ENCODE measurements at places on chromosomes 2 and 18. TPM values are rescaled to one million over a fixed set of nuclear protein-coding genes. Genes with fewer than 3 reads are reported as not detected.

ARHGEF33 gene
- 0.04 TPM for total RNA-seq

MARCHF4 gene
- not detected for total RNA-seq

NCOA1 gene
- 21.3 TPM for total RNA-seq

TLX2 gene
- total RNA-seq = not detected

COMMD1 gene
- 39.1 TPM for total RNA-seq

FAM228A gene
- not detected for total RNA-seq

CDC42EP3 gene
- 7.3 TPM for total RNA-seq

NT5DC4 gene
- not detected for total RNA-seq

SLC39A10 gene
- 6.2 TPM for total RNA-seq

DNA sequence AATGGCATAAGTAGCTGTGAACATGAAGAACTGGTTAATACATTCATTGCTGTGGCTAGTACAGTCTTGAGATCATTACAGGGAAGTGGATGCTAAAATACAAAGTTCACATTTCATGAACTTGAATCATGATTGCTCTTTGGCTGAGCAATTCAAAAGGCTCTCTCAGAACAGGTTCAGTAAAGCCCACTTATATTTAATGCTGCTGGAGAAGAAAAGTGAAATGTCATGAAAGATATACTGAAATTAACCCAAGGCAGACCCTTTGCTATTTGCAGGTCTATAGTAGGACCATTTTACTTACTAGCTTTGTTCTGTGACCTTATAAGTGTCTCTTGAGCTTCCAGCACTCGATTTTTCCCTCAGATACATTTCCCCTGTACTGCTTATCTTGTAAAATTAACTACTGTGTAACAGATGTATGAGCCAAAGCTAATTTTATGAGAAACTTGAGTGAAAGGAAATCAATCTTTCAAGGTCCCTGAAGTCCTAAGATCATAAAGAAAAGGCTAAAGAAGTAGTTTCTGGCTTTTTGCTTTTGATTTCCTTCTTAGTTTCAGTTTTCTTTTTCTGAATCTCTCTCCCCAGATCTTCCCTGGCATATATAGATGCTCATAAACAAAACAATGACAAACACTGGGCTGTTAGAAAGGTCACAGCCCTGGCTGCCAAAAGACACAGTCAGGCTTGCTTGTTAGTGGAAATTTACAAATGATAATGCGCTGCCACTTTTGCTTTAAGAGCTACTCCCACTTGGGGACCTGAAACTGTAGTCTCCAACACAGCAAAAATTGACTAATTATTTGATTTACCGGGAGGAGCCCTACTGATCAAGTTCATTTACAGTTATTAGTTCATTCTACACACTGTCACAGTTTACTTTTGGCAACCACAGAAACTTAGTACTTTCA lies 132.7 kb upstream of the XPO1 start:
- H3K4me3 ChIP-seq = peak overlapping the region; percentile 29
- no peaks in the 10 kb centered on the region for H3K27me3 ChIP-seq
- peaks cover 17% of the 10 kb centered on the region for H3K4me1 ChIP-seq
- DNase-seq = no peak
- H3K27ac ChIP-seq = peak overlapping the region; percentile 91
- no peaks in the 10 kb centered on the region for H3K36me3 ChIP-seq

DNA sequence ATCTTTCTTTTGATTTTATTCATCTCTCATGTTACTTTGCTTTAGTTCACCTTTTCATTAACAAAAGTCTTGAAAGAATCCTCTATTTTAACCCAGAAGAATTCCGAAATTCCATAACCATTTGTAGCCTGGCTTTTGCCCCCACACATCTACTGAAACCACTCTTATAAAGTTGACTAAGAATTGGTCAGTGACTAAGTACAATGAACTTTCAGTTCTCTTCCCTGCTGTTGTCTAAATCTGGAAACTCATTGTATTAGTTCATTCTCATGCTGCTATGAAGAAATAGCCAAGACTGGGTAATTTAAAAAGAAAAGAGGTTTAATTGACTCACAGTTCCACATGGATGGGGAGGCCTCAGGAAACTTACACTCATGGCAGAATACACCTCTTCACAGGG lies 49.9 kb upstream of the PNPT1 start:
- H3K4me3 ChIP-seq = no peak overlapping the region
- H3K36me3 ChIP-seq = no peaks in the 10 kb centered on the region
- no peak overlapping the region for H3K27ac ChIP-seq
- no peak for DNase-seq
- no peaks in the 10 kb centered on the region for H3K27me3 ChIP-seq

GRCh38 chr18:572091-572830 lies 7.9 kb upstream of the CETN1 start:
- H3K36me3 ChIP-seq = no peaks in the 10 kb centered on the region
- no peak overlapping the region for H3K27ac ChIP-seq
- no peak overlapping the region for H3K4me3 ChIP-seq
- no peak for DNase-seq

DNA sequence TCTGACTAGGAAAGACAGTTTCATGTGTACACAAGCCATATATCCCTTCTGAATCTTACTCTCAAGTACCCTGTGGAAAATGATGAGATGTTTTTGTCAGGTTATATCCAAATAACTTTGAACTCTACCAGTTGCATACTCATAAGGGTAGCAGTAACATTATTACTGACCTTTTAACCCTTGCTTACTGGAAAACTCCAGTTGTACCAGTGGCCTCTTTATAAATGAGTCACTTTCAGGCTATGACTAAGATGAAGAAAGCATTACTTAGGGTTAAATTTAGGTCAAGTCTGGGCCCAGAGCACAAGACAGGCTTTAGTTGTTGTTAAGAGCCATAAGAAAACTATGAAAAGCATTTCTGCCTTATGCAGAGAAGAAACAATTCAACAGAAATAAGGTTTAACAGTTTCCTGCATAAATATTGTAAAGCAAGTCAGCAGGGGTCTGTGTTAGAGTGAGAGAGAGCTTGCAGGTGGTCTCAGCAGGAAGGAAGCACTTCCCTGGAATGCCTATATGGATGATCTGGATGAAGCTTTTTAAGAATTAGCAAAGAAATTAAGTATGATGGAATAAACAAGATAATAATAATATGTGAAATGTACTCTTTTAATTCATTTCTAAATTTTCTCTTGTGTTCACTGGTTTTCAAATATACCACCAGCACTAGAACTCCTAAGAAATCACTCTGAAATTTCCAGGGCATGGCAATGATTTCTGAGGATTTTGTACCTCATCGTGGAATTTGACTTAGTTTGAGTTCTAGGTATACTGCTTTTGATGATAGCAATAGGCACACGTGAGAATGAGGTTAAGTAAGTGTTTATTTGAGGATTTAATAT lies 126.6 kb downstream of the UBE2E3 start:
- no peak for DNase-seq
- H3K36me3 ChIP-seq = no peaks in the 10 kb centered on the region
- H3K27ac ChIP-seq = no peak overlapping the region
- no peak overlapping the region for H3K4me3 ChIP-seq

- no peaks in the 10 kb centered on the region for H3K27me3 ChIP-seq
- H3K36me3 ChIP-seq = no peaks in the 10 kb centered on the region
- no peaks in the 10 kb centered on the region for H3K4me1 ChIP-seq
- DNase-seq = no peak
- no peak overlapping the region for H3K27ac ChIP-seq
Observed at GRCh38 chr2:72985891-72986683, 68.8 kb downstream of the EMX1 start.

DNA sequence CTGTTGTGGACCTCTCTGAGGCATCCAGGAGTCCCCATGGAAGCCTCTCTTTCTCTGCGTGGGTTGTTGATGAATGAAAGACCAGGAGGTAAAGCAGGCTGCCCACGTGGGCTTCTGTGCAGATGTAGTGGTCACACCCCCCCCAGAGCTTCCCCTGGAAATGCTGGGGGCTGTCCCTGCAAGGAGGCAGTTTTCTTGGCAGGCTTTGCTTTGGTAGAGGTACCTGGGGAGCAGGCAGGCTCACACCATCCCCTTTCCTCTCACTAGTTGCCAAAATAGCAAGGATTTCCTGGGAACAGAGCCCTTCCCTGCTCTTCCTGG lies 97.6 kb upstream of the MAP3K20 start:
- no peaks in the 10 kb centered on the region for H3K36me3 ChIP-seq
- DNase-seq = no peak
- H3K27me3 ChIP-seq = no peaks in the 10 kb centered on the region
- H3K4me1 ChIP-seq = no peaks in the 10 kb centered on the region
- H3K27ac ChIP-seq = no peak overlapping the region

GRCh38 chr2:162065767-162066166 lies 8.2 kb downstream of the DPP4 start:
- no peak overlapping the region for H3K27ac ChIP-seq
- DNase-seq = no peak
- no peaks in the 10 kb centered on the region for H3K27me3 ChIP-seq

DNA sequence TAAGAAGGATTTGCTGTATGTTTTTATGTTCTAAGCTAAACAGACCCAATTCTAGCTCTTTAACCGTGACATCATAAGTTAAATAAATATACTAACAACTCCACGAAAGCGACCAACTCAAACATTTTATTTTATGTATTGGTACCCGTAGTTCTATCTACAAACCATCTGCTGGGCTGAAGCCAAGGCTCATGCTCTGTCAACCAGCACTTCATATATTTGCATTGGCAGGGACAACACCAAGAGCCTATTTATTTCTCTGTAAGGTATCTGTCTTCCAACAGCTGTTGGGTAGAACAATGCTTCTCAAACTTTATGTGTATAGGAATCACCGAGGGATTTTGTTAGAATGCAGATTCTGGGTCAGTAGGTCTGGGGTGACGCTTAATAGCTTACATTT lies 64.5 kb downstream of the PID1 start:
- no peak overlapping the region for H3K4me3 ChIP-seq
- DNase-seq = no peak
- H3K27me3 ChIP-seq = no peaks in the 10 kb centered on the region

- no peaks in the 10 kb centered on the region for H3K36me3 ChIP-seq
- DNase-seq = no peak
- no peak overlapping the region for H3K4me3 ChIP-seq
- no peak overlapping the region for H3K27ac ChIP-seq
Observed at GRCh38 chr2:174052584-174052976, 87.4 kb upstream of the SP3 start.

- H3K27me3 ChIP-seq = no peaks in the 10 kb centered on the region
- no peak for DNase-seq
- H3K36me3 ChIP-seq = no peaks in the 10 kb centered on the region
- H3K27ac ChIP-seq = no peak overlapping the region
- peaks cover 22% of the 10 kb centered on the region for H3K4me1 ChIP-seq
Observed at GRCh38 chr18:48966523-48966922, 15.8 kb upstream of the SMAD7 start.

- H3K27ac ChIP-seq = no peak overlapping the region
- H3K4me3 ChIP-seq = no peak overlapping the region
- H3K27me3 ChIP-seq = no peaks in the 10 kb centered on the region
- H3K4me1 ChIP-seq = peaks cover 47% of the 10 kb centered on the region
Observed at GRCh38 chr2:47299555-47299954, 103.4 kb upstream of the MSH2 start.

GRCh38 chr2:178208336-178208735 lies 14.0 kb downstream of the OSBPL6 start:
- no peak for DNase-seq
- no peaks in the 10 kb centered on the region for H3K4me1 ChIP-seq
- no peak overlapping the region for H3K4me3 ChIP-seq
- no peak overlapping the region for H3K27ac ChIP-seq

DNA sequence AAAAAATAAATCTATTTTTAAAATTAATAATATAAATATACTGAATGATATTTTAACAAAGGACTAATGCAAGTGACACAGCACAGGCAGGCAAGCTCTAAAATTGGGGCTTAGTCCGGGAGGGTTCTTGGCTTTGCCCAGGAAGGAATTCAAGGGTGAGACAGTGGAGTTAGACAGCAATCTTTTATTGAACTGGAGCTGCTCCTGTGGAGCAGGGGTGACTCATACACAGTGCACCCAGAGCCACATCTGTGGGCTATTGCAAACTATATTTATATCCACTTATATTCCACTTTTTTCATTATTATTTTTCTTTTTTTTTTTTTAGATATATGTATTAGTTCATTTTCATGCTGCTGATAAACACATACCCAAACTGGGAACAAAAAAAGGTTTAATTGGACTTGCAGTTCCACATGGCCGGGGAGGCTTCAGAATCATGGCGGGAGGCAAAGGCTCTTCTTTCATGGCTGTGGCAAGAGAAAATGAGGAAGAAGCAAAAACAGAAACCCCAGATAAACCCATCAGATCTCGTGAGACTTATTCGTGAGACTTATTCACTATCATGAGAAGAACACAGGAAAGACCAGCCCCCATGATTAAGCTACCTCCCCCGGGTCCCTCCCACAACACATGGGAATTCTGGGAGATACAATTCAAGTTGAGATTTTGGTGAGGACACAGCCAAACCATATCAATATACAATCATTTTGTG lies 437.1 kb downstream of the BCL11A start:
- H3K36me3 ChIP-seq = no peaks in the 10 kb centered on the region
- no peak overlapping the region for H3K4me3 ChIP-seq
- H3K27me3 ChIP-seq = no peaks in the 10 kb centered on the region

GRCh38 chr2:234245945-234246344 lies 195.4 kb downstream of the SPP2 start:
- peaks cover 16% of the 10 kb centered on the region for H3K4me1 ChIP-seq
- no peaks in the 10 kb centered on the region for H3K36me3 ChIP-seq
- H3K27ac ChIP-seq = no peak overlapping the region

- H3K4me3 ChIP-seq = no peak overlapping the region
- no peak overlapping the region for H3K27ac ChIP-seq
- no peaks in the 10 kb centered on the region for H3K4me1 ChIP-seq
- H3K27me3 ChIP-seq = no peaks in the 10 kb centered on the region
- H3K36me3 ChIP-seq = no peaks in the 10 kb centered on the region
- DNase-seq = no peak
Observed at GRCh38 chr2:101089942-101090799, 61.0 kb downstream of the TBC1D8 start.

GRCh38 chr2:104109356-104109755 lies 744.6 kb upstream of the POU3F3 start:
- no peaks in the 10 kb centered on the region for H3K4me1 ChIP-seq
- no peak overlapping the region for H3K27ac ChIP-seq
- no peak overlapping the region for H3K4me3 ChIP-seq
- DNase-seq = no peak
- no peaks in the 10 kb centered on the region for H3K36me3 ChIP-seq

DNA sequence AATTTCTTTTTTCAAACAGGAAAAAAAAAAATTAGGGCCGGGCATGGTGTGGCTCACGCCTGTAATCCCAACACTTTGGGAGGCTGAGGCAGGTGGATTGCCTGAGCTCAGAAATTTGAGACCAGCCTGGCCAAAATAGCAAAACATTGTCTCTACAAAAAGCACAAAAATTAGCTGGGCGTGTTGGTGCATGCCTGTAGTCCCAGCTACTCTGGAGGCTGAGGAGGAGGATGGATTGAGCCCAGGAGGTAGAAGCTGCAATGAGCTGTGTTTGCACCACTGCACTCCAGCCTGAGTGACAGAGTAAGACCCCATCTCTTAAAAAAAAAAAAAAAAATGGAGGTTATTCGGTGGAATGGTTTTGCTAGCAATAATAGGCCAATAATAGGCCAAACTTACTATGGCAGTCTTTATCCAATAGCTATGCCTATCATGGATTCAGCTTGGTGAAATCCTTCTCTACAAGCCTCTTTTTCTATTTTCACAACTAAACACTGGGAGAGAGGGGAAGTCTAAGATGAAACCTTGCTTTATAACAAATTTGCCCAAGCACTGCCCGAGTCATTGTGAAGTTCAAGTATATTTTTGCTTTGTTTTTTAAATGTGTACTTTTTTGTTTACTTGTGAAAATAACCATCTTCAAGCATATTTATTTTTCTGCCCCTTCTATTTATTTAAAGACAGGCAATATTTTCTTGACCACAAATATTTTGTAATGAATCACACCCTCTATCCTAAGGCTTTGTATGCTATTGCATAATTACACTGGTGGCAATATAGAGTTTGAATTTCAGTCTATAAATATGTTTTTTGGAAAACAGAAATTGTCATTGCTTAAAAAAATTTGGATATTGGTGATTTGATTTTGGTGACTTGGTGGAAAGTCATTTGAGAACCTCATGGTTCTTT lies 20.0 kb upstream of the KYNU start:
- H3K4me3 ChIP-seq = no peak overlapping the region
- H3K36me3 ChIP-seq = no peaks in the 10 kb centered on the region
- no peak for DNase-seq
- no peak overlapping the region for H3K27ac ChIP-seq
